Mesenchymal stem cell (in vitro differentiated cells and primary cell): ENCODE measurements at places on chromosomes 1 and 21.

DNA sequence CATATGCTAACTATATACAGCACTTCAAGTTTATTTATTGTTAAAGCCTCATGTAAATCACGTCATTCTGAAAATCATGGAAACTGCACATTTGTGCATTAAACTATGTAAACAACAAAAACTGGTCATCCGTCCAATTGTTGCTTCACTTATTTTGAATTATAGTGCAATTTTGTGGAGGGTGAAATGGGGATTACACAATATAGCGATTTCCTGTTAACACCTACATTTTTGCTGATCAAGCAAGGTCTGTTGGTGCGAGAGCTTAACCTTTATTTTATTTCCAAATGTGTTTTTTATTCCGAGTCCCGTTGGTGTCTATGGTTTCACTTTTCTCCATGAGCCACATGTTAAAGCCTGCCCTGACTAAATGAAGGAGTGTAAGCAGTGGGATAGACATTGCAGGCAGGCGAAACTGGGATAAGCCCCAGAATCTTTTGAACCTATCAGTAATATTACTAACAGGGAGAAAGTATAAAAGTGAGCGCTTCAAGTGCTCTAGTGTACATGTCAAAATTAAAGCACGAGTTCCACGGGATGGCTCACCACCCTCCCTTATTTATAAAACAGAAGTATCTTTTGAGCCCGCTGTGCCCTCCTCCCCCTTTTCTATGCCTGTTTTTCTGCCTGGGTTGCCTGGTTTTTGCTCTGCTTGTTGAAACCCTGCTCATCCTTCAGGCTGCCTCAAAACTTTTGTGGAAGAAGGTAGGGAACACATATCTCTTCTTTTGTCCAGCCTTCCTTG is 120.7 kb downstream of the NFIA start:
- no peak for DNase-seq

GRCh38 chr1:94621395-94621794 is 79.8 kb upstream of the F3 start:
- DNase-seq, result peak; percentile 44

DNA sequence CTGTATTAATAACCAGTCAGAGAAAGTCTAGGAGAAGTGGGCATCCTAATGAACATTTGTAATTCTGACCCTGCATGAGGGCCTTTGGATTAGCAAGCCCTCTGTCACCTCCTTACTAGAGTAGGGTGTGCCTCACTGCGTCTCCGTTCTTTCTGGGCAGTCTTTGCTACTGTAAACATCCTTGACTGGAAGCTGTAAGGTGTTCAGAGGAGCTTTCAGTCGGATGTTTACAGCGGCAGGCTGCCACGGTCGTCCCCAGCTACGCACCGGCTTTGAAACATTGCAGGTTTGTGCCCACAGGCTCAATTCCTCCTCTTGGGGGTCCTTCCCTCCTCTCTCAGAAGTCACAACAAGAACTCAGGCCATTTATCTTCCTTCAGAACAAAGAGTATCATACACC is 29.4 kb upstream of the KCNQ4 start:
- DNase-seq, result no peak

GRCh38 chr1:8412183-8412831 is 94.4 kb downstream of the SLC45A1 start:
- peak; percentile 89 for DNase-seq

- DNase-seq, result no peak
Observed at GRCh38 chr1:54008876-54009275, 9.1 kb downstream of the LDLRAD1 start.
